Pancreas (tissue), 10 donors: ENCODE measurements at places on chromosomes 1 and 21. TPM values are rescaled to one million over a fixed set of nuclear protein-coding genes. Genes with fewer than 3 reads are reported as not detected.

GRCh38 chr1:233443040-233443760 is 115.7 kb downstream of the MAP3K21 start:
- no peak for DNase-seq

The TRAF3IP3 gene
- 2.8 TPM for total RNA-seq

DNA sequence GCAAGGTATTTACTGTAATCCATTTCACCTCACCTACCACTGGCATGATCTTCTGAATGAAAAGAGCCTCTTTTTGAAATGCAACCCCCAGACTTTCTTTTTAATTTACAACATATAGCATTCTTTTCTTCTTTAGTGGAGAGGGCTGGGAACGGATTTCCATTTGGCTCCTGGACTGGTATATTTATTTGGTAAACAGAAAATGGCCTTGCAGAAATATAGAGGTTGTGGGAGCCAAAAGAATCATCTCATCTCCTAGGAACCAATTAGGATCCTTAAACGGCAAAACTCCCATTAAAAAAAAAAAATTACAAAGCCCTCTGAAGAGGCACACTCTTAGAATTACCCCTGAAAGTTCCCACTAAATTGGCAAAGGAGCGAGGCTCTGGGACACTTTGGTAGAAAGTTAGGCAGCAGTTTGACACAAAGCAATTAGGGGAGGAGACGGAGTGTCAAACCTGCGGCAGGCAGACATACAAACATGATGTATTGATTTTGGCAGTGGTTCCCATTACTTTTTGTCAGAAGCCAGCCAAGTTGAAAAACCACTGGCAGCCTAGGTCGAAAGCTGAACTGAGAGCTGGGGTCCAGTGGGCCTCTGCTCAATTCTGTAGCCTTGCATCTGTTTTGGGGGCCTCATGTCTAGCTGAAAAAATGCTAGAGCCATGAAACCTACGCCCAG is 135.1 kb upstream of the MAGI3 start:
- DNase-seq, result peak; percentile 65

DNA sequence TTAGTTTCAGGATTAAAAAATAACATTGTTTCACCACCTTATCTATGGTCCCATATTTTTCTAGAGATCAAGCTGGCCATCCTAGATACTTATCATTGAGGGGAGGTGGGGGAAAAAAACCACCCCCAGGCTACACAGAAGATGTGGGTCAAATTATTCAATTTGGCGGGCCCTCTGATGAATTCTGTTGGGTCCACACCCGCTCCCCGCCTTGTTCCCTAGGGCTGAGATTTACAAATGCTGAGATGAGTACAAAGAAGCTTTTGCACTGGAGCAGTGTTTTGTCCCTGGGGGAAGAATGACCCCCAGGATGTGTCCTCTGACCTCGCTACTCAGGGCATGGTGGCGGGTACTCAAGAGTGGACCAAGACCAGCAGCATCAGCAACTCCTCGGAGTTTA is 246.9 kb upstream of the TMEM51 start:
- DNase-seq, result no peak

GRCh38 chr1:181541947-181542346 is 58.6 kb downstream of the CACNA1E start:
- no peak for DNase-seq

GRCh38 chr1:117976381-117976780 is 46.8 kb downstream of the WDR3 start:
- DNase-seq, result no peak

The RNF186 gene
- 29.3 TPM for total RNA-seq

The IVL gene
- not detected for total RNA-seq

GRCh38 chr1:12597792-12598191 is 20.2 kb downstream of the DHRS3 start:
- DNase-seq, result peak; percentile 63

The KRTAP12-2 gene
- not detected for total RNA-seq

The HSD11B1 gene
- not detected for total RNA-seq

GRCh38 chr1:7613106-7613850 is 157.8 kb upstream of the VAMP3 start:
- no peak for DNase-seq

GRCh38 chr1:217534566-217534965 is 96.3 kb downstream of the GPATCH2 start:
- DNase-seq, result no peak

DNA sequence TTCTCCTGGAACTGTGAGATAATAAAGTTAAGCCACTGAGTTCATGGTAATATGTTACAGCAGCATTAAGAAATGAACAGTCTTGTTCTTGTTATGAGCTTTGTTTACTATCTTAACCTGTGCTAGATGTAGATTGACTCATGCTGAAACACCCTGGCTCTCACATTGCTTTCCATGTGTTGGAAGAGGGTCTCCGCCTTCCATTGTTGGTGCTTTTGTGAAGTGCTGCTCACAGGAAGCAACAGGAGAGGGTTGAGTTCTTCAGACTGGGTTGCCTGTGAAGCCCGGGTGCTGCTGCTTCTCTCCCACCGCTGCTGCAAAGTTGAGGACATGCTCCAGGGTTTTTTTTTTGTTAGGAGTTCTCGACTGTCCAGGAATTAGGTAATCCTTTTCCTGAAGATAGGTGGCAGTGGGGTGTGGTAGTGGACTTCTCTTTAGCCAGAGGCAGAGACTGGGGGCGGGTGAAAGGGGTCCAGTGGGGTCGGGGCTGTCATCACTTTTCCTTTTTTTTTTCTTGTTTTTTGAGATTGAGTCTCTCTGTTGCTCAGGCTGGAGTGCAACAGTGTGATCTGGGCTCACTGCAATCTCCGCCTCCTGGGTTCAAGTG is 28.7 kb upstream of the HMGN1 start:
- DNase-seq, result no peak

- no peak for DNase-seq
These were observed 57.9 kb upstream of the KCNE2 start for GRCh38 chr21:34305605-34306604.

DNA sequence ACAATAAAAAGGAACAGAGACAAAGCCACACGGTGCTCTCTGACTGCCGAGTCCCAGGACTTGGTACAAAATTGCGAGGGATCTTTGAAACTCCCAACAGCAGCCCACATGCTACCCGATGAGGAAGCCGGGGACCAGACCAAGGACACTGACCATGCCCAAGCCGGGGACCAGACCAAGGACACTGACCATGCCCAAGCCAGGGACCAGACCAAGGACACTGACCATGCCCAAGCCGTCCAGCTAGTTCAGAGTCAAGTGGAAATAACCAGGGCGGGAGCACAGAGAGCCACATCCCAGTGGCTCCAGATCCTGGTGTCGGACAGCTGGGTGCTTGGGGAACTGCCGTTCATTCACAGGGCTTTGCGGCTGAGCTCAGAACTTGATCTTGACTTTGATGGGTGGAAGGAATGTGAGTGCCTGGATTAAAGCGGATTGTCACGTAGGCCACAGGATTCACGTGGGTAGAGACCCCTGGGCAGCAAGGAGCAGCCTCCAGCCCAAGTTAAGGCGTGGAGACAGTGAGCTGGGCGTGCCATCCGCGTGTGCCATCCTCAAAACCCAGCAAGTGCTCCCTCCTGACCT is 16.5 kb upstream of the TRAPPC10 start:
- no peak for DNase-seq

The SPATA46 gene
- not detected for total RNA-seq

DNA sequence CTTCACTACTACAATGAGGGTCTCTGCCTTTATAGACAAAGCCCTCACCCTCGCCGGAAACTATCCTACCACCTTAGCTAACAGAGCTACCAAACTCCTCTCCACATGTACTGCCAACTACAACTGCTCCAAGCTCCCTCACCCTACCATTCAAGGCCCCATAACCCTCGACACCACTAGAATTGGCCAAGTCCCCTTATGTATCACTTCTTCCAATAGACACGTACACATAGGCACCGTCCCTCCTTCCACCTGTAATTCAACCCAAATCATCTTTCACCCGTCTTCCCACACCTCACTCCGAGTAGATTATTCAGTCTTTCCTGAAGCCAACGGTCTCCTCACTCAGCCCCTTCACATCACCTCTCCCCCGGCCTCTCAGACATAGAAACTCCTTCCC is 19.7 kb upstream of the CA6 start:
- no peak for DNase-seq

The TTC22 gene
- 10.6 TPM for total RNA-seq

The CELA2A gene
- total RNA-seq, result 1,553 TPM

- DNase-seq, result no peak
These were observed 68.6 kb upstream of the SPATA6 start for GRCh38 chr1:48540587-48540986.

GRCh38 chr1:235783148-235783776 is 83.4 kb downstream of the LYST start:
- no peak for DNase-seq

- peak; percentile 87 for DNase-seq
These were observed 20.8 kb downstream of the NAV1 start for GRCh38 chr1:201559679-201560162.

DNA sequence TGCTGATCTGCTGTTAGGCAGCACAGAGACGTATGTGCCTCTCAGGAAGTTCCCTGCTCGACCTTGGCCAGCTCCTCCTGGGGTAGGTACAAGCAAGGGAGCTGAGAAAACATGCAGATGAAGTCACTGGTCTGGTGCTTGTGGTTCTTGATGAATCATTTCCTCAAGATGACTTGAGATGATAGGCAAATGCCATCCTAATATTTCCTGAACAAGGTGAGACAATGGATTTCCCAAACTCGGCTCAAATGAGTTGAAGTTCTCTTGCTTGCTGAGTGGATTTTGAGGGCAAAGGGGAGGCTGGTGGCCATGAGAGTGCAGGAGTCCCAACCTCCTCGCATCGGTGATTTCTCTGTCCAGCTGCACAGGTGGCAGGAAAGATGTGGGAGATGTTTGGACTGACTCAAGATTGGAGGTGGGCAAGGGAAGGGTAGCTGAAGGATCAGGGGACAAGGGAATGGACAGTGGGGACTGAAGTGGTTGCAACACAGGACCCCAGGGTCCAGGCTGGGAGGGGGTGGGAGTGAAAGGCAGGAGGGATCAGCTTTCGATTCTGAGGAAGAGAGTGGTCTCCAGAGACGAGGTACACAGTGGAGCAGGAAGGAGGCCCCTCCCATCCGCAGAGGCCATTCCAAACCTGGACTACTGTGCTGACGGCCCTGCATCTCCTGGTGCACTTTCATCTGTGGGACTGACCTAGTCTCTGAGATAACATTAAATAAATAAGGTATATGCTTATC is 63.9 kb downstream of the CAPN2 start:
- no peak for DNase-seq

DNA sequence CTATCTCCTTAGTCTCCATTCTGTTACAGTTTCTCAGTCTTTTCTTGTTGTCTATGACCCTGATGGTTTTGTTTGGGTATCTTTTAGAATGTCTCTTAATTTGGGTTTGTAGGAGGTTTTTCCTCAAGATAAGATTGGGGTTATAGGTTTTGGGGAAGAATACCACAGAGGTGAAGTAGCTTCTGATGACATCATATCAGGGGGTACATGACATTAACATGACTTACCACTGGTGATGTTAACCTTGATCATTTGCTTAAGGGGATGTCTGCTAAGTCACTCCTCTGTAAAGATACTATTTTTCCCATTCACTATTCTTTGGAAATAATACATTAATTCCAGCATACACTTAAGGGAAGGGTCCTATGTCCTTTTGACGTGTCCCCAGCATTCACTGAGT is 11.9 kb downstream of the RAVER2 start:
- no peak for DNase-seq

The FOXO6 gene
- 0.79 TPM for total RNA-seq

The OXCT2 gene
- 0.59 TPM for total RNA-seq

- no peak for DNase-seq
These were observed 105.9 kb upstream of the POU3F1 start for GRCh38 chr1:38152351-38153065.

GRCh38 chr1:98323906-98324358 is 337.6 kb upstream of the SNX7 start:
- no peak for DNase-seq

The ZNF695 gene
- 0.62 TPM for total RNA-seq

DNA sequence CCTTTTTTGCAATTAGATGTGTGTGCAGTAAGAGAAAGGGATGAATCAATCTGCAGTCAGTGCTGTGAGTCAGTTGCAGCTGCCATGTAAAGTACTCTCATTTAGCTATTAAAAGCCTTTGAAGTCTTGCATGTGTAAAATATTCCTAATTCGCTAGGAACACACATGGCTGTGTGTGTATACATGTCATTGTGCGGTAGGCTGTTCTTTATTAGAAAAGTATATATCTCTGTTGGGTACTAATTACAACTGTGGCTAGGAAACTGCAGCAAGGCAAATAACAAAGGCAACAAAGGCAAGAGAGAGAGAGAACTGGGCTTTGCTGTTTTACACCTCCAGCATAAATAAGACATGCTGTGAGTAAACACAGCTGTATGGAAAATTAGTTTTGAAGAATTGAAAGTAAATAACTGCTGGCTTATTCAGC is 41.7 kb downstream of the EPB41 start:
- no peak for DNase-seq

DNA sequence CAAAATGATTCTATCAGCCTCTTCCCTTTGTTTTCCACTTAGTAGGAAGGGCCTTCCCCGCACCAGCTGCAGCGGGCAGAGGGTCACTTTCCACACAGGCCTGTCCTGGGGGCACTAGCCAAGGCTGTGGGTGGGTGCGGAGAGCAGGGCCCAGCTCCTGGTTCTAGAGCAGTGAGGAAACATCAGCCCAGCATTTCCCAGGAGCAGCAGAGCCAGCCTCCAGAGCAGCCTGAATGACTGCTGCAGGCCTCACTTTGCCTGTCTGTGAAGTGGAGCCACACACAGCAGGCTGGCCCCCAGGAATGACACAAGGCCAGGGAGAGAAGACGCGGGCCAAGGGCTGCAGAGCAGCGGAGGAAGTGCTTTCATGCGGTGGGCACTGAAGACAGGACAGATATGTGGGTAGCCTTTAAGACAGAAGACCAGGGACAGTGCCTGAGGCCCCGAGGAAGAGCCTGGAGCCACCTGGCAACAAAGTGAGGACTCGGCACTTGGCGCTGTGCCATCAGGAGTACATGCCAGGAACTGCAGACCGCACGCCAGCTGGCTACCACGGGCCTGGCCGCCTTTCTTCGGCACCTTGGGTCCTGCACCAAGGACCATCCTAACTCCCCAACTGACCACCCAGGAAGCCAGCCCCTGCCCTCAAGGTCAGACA is 42.0 kb downstream of the ACOT7 start:
- DNase-seq, result peak; percentile 95

- no peak for DNase-seq
These were observed 46.0 kb downstream of the LDLRAD2 start for GRCh38 chr1:21857840-21858670.

The CELA2B gene
- total RNA-seq, result 663 TPM

The LCE3D gene
- not detected for total RNA-seq

- DNase-seq, result no peak
These were observed 137.4 kb upstream of the COL6A1 start for GRCh38 chr21:45844181-45844580.
